ENCODE measurements at places on chromosomes 7 and 10.

GRCh38 chr10:79318369-79318768, 28.9 kb upstream of the PPIF start:
- DNase-seq, result no peak

DNA sequence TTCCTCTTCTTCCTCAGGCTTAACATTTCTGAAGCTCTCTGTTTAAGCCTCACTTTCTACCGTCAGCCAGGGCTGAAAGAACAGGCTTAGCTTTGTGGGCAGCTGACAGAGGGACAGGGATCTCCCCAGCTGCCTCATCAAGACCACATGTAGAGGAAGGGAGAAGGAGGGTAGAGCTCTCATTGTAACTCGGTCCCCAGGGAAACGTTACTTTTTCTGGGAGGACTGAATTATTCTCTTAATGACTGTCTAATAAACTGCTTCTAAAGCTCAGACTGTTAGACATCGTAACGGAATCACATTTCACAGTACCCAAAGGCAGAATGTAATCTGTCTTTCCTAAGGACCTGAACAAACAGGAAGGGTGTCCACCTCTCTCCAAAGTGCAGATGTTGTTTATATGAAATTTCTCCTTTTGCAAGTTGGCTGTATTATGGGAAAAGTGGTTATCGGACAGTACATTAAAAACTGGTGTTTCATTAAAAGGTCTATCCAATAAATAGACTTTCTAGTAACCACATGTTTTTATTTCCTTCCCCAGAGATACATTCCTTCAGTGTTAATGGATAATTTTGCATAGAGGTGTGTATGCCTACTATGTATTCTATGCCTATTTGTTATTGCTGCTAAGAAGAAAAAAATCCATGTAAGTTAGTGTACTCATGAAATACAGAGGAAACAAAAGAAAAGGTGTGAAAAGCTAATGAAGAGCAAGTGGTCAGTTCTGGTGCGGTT, 144.2 kb downstream of the CTTNBP2 start:
- no peak for DNase-seq

DNA sequence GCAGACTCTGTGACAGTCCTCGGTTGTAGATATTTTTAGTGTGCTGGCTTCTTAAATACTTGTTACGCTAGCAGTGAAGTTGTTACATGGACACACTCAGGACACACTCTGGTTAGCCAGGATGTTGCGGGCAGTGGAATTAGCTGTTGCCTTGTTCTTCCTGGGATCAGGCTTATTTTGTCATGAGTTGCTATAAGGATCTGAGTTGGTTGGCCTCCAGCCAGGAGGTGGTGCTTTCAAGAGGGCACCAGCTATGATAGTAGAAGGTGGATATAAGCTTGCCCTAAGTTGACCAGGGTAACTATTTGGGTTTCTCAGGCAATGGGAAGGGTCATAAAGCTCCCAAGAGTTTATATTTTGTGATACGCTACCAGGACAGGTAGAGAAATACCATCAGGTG, 150.1 kb upstream of the C1GALT1 start:
- no peak for DNase-seq

GRCh38 chr7:35820858-35821257, 20.0 kb downstream of the SEPTIN7 start:
- DNase-seq, result no peak

DNA sequence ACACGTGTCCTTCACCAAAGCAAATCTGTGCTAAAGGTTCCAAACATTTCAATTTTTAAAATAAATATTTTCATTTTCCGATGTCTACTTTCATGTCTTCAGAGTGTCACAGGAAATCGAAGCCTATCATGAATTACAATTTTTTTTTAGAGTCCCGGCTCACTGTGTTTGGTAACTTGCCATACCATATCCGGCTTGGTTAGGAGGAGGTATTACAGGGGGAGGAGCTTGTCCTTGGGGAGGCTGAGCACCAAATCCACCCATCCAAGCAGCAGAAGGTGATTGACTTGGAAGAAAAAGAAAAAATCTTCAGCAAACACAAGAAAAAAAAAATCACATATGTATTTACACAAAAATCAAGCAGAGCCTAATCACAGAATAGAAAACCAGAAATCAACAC, 21.3 kb downstream of the TIAL1 start:
- DNase-seq, result no peak

DNA sequence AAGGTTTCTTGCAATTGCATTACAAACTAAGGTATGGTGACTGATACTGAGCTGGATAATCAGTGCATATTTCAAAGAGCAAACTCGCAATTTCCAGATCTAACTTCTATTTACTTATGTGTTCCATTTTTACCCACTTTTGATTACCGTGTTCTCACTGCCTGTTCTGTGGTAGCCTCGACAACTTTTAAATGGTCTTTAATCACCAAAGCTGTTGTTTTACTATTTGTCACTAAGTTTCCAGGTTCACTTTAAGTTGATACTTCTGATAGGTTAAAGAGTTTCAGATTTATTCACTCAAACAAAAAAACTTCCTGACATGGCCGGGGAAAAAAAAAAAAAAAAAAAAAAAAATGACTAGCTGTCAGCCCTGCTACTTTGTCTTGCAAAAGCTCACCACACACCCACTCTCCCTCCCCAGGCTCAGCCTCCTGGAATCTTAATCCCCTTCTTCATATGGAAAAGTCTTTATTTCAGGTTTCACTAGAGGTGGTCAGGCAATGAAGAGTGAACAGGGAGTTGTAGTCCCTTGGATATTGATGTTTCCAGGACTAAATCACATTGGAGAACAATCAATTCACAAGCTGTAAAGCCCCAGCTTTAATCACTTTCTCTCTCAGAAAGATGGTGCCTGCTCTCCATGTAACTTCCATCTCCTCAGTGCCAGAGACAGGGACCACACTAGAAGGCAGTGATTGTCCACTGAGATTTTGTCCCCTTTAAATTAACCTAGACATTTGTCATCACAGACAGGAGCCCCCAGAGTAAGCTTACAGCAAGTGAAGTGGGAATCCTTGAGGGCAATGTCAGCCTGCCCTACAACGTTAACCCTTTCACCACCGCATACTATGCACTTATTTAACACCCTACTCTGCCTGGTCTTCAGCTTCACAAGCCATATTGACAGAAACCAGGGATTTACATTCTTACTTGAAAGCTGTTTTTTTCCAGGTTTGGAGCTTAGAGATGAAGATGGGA, 749.1 kb upstream of the SORCS1 start:
- DNase-seq, result no peak

DNA sequence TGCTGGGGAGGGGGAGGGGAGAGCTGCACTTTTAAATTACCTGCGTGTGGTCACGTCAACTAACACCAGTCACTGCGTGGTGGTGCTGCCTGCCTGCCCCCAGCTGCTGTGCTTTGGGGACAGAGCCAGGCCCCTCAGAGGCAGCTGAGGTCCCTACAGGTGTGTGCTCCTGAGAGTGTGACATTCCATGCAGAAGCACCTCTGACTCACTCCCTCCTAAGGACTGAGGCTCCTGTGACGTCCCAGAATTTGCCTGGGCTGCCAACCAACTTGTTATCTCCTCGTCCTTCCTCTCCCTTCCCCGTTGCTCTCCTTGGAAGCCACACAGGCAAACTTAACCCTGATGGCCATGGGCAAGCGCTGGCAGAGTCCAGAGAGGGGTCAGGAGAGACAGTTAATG, 563.0 kb downstream of the PARD3 start:
- no peak for DNase-seq

DNA sequence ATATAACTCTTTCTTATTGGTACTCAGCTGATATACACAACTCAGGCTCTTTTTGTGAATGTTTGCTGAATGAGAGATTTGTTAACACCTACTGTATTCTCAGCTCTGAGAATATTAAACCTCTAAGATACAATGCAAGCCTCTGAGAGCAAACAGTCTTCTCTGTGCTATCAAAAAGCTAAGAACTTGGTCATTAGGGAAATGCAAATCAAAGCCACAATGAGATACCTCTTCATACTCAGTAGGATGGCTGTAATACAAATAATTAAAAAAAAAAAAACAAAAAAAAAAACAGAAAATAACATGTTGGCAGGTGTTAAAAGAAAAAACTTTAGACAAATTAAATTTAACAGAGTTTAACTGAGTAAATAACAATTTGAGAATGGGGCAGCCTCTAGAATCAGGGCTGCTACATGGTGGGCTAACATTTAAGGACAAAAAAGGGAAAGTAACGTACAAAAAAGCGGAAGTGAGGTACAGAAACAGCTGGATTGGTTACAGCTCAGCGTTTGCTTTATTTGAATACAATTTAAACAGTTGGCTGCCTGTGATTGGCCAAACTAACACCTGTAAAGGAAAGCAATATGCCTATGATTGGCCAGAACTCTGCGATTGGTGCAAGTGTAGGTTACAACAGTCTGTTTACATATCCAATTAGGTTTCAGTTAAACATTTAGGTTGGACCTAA, 14.8 kb upstream of the MTURN start:
- DNase-seq, result no peak

DNA sequence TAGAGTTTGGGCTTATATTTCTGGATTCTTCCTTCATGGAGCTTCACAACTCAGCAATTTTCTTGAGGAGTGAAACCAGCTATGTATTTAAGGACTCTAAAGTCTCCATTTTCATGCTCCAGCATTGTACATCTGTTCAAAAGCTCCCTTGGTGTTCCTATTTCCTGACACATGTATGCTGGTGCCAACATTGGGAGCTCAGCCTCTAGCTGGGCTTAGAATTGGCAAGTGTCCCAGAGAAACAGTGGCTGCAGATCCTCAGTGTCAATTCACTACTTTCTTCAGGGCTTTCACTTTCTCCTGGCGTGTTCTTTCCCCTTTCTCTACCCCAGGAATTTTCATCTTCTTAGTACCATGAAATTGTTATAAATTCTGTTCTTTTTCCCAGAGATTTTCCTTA, 103.1 kb downstream of the ZNF467 start:
- peak; percentile 34 for DNase-seq

GRCh38 chr10:27100813-27101347, 586 bp upstream of the ANKRD26 start:
- DNase-seq, result no peak

- no peak for DNase-seq
These were observed 128.5 kb upstream of the VKORC1L1 start for GRCh38 chr7:65744406-65744805.

DNA sequence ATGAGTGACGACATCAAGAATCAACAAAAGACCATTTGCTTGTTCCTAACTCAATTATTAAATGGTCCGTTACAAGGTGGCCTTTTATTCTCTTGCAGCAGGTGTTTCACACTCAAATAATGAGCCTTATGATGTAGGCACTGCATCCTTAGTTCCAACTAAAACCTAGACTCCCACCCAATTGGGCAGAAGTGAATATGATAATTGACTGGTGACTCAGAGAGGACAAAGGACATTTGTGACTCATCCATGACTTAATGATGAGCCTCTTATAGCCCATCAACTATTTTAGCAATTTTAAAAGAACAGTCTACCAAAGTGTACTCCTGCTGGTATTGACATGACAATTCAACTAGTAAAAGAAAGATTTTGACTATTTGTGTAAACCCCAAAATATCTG, 1027.8 kb upstream of the PHF14 start:
- DNase-seq, result no peak

- peak; percentile 93 for DNase-seq
These were observed 71.9 kb downstream of the ELFN1 start for GRCh38 chr7:1741751-1742554.

DNA sequence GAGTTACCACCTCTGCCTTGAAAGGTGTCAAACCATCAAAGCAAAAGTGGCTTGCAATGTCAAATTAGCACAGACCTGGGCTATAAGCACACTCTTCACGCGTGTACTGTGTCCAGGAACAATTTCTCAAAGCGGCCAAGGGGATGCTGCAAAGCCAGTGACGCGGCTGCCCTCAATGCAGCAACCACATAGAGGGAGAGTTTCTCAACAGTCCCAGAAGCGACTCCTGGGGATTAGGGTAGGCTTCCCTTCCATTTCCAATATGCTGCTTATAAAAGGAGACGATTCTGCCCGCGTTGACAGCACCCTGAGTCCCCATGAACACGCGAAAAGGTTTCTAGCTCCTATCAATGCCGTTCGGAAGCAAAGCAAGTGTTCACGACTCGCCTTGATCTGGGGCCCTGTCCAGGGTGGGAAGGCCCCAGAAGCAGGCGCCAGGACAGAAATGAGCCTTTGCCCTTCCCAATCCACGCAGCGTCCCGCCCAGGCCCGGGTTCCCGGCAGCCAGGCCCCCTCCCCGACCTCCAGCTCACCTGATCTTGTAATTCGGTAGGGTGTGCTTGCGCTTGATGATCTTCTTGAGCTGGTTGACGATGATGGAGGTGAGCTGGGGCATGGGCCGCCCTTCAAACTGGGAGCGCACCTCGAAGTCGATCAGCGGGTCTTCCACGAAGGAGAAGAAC, 1.3 kb downstream of the PDZD8 start:
- DNase-seq, result peak; percentile 24

GRCh38 chr10:69408318-69409175, 8.2 kb downstream of the TACR2 start:
- DNase-seq, result peak; percentile 94

GRCh38 chr7:128404886-128405470, 4.8 kb downstream of the IMPDH1 start:
- no peak for DNase-seq

DNA sequence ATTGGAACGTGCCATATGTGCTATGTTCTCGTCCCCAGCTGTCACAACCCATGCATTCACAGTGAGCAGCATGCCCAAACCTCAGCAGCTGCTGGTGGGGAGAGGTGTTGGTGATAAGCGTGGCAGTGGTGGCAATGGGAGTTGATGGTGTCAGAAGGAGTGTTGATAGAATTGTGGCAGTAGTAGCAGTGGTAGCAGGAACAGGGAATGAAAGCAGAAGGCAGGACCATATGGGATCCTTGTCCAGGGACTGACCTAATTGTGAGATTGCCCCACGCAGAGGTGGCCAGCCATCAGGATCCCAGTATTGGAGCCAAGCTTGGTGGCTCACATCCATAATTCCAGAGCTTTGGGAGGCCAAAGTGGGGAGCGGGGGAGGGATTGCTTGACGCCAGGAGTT, 276.3 kb downstream of the GALNT17 start:
- peak; percentile 60 for DNase-seq

- no peak for DNase-seq
These were observed 1.6 kb downstream of the DLX6 start for GRCh38 chr7:97006816-97007582.

Data from D341Med (cell line).